ENCODE measurements at places on chromosomes 2 and 18.

GRCh38 chr2:51629406-51629805 is 597.5 kb upstream of the NRXN1 start:
- H3K4me1 ChIP-seq: no peaks in the 10 kb centered on the region
- DNase-seq: no peak
- H3K27ac ChIP-seq: no peak overlapping the region
- H3K4me3 ChIP-seq: no peak overlapping the region

GRCh38 chr2:31243053-31243452 is 9.1 kb downstream of the EHD3 start:
- H3K27ac ChIP-seq: no peak overlapping the region
- no peak for DNase-seq
- no peaks in the 10 kb centered on the region for H3K27me3 ChIP-seq
- H3K36me3 ChIP-seq: no peaks in the 10 kb centered on the region
- H3K4me1 ChIP-seq: no peaks in the 10 kb centered on the region

- H3K4me3 ChIP-seq: no peak overlapping the region
- no peaks in the 10 kb centered on the region for H3K36me3 ChIP-seq
- no peak overlapping the region for H3K27ac ChIP-seq
- DNase-seq: peak; percentile 11
- no peaks in the 10 kb centered on the region for H3K27me3 ChIP-seq
- H3K4me1 ChIP-seq: no peaks in the 10 kb centered on the region
Observed at GRCh38 chr18:79941473-79942119, 9.9 kb downstream of the SLC66A2 start.

GRCh38 chr2:63046961-63047320 is 3.7 kb upstream of the OTX1 start:
- no peaks in the 10 kb centered on the region for H3K27me3 ChIP-seq
- no peak for DNase-seq
- no peaks in the 10 kb centered on the region for H3K4me1 ChIP-seq
- H3K27ac ChIP-seq: no peak overlapping the region

- H3K4me1 ChIP-seq: no peaks in the 10 kb centered on the region
- H3K4me3 ChIP-seq: no peak overlapping the region
- H3K36me3 ChIP-seq: no peaks in the 10 kb centered on the region
- DNase-seq: no peak
- no peaks in the 10 kb centered on the region for H3K27me3 ChIP-seq
Observed at GRCh38 chr2:229947544-229947943, 25.2 kb downstream of the FBXO36 start.

DNA sequence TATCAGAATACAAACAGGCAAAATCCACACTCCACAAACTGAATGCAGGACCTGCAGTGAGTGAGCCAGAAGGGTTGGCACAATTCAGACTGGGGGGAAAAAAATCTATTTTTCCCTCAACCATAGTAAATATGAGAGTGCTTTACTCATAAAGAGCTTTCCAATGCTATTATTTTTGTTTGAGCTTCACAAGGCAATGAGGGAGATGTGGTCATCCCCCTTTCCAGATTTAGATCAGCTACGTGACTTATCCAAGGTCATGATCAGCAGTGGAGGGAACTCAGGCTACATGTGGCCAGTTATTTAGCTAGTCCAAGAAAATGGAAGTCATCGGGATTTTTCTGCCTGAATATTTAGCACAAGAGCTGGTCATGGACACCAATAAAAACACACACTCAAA is 120.4 kb upstream of the KLF7 start:
- no peak overlapping the region for H3K27ac ChIP-seq
- H3K4me1 ChIP-seq: no peaks in the 10 kb centered on the region
- no peak for DNase-seq
